PC-3 (cell line): ENCODE measurements at places on chromosomes 3 and 15. TPM values are rescaled to one million over a fixed set of nuclear protein-coding genes. Genes with fewer than 3 reads are reported as not detected.
A peak's percentile ranks its signal among the peaks of the same experiment; 100 is the strongest.

DNA sequence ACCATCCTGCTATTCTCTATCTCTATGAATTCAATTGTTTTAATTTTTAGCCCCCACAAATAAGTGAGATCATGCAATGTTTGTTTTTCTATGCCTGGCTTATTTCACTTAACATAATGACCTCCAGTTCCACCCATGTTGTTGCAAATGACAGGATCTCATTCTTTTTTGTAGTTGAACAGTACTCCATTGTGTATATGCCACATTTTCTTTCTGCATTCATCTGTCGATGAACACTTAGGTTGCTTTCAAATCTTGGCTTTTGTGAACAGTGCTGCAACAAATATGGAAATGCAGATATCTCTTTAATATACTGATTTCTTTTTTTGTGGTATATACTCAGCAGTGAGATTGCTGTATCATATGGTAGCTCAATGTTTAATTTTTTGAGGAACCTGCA is 58.7 kb downstream of the RETNLB start:
- no peak for DNase-seq

DNA sequence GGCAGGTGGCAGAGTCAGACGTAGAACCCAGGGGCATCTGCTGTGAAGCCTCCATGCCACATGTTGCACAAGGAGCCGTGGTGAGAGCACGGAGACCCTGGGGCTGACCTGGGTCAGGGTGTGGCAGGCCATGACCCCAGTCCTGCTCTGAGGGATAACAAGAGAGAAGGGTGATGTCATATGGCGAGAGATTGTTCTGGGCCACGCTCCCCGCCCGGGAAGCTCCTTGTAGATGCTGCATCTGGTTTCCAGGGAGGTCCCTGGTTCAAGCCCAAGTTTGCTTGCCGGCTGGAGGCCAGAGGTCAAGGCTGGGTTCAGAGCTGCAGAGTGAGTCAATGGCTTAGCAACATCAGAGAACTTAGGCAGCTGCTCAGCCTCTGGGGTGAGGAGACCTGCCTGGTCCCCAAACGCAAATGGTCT is 17.3 kb downstream of the FGD5 start:
- no peak for DNase-seq

DNA sequence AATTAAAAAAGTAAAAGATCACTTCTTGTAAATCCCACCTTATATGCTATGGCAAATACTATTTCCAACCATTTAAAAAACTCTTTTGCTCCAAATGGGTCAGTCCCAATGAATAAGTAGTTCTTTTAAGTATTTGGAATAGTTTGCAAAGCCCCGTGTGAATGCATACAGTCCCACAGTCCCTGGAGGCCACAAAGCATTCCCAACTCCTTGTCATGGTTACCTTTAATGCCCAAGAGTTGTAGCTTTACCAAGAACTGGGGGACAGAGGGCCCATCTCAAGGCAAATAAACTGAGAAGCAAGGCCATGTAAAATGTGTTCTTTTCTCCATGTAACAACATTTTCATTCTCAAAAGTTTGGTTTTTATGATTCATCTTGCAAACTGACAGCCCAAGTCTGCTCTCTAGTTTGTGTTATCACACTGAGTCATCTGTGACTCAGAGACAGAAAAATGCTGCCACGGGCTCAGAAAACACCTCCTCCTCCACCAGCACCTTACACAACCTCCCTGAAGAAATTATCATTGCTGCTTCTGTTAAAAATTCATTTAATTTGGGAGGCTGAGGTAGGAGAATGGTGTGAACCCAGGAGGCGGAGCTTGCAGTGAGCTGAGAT is 336.2 kb downstream of the ERC2 start:
- peak; percentile 96 for DNase-seq

GRCh38 chr15:98952381-98952803 is 55.2 kb downstream of the PGPEP1L start:
- DNase-seq, result peak; percentile 40

DNA sequence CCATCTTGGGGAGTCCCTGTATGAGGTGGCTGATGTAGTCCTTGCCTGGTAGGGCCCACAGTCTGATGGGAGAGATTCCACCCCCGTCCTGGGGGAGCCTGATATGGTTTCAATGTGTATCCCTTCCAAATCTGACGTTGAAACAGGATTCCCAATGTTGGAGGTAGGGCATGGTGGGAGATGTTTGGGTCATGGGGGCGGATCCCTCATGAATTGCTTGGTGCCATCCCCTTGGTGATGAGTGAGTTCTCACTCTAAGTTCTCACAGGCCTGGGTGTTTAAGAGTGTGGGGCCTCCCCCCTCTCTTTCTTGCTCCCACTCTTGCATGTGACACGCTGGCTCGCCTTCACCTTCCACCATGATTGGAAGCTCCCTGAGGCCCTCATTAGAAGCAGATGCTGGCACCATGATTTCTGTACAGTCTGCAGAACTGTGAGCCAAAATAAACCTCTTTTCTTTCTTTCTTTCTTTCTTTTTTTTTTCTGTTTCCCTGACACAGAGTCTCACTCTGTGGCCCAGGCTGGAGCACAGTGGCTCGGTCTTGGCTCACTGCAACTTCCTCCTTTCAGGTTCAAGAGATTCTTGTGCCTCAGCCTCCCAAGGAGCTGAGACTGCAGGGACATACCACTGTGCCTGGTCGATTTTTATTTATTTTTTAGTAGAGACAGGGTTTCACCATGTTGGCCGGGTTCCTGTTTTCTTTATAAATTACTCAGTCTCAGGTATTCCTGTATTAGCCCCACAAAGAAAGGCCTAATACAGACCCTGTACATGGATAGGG is 28.6 kb downstream of the ITGA11 start:
- DNase-seq, result no peak

GRCh38 chr3:87498358-87499080 is 222.1 kb upstream of the POU1F1 start:
- peak; percentile 71 for DNase-seq

- DNase-seq, result no peak
These were observed 7.5 kb downstream of the RNF111 start for GRCh38 chr15:58994906-58995453.

DNA sequence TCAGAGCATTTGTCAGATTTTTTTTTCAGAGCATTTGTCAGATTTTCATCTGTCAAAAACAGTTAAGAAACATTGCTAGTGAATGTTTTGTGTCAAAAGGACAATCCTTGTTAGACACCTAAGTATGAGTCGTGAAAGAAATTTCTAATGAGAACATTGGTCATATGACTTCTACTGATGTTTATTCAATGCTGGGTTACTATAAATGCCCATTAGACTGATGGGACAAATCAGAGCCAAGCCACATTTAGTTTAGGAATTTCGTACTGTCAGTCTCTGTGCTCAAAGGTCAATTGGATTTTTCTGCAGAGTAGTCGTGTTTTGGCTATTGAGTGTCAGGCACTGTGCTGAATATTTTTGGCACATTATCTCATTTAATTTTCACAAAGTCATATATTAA is 31.6 kb downstream of the TSC22D2 start:
- peak; percentile 43 for DNase-seq

DNA sequence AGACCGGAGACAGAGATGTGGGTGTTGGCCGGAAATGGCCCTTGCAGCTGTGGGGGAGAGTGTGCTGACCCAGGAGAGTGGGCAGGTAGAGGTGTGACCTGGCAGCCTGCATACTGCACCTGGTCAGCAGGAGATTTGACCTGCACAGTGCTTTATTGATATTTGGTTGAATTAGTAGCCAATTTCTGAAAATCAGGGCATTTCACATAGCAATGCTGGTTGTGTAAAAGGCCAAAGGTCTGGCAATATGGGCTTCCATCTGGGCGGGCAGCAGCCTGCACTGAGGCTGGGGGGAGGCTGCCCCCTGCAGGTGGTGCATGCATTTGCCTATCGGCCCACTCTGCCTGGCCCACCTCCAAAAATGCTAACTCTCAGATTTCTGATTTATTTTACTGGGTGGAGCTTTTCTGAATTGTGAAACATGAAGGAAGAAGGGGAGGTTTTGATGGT is 9.4 kb upstream of the MGLL start:
- peak; percentile 57 for DNase-seq

- DNase-seq, result no peak
These were observed 298.2 kb downstream of the UBE2E2 start for GRCh38 chr3:23501201-23501802.

DNA sequence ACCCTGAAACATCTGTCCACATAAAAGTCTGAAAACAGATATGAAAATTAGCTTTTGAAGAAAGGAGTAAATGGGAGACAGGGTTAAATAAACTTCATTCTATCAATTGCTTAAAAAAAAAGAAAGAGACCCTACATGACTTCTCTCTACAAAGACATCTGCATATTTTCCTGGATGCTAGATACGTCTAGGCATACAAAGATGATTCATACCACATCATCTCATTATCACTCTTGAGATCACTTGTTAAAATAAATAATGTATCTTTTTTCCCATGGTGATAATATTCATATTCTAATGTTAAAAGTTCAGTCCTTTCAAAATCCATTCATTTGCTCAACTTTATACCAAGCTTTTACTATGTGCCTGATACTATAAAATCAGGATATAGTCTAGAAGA is 295.8 kb downstream of the MAGI1 start:
- no peak for DNase-seq

DNA sequence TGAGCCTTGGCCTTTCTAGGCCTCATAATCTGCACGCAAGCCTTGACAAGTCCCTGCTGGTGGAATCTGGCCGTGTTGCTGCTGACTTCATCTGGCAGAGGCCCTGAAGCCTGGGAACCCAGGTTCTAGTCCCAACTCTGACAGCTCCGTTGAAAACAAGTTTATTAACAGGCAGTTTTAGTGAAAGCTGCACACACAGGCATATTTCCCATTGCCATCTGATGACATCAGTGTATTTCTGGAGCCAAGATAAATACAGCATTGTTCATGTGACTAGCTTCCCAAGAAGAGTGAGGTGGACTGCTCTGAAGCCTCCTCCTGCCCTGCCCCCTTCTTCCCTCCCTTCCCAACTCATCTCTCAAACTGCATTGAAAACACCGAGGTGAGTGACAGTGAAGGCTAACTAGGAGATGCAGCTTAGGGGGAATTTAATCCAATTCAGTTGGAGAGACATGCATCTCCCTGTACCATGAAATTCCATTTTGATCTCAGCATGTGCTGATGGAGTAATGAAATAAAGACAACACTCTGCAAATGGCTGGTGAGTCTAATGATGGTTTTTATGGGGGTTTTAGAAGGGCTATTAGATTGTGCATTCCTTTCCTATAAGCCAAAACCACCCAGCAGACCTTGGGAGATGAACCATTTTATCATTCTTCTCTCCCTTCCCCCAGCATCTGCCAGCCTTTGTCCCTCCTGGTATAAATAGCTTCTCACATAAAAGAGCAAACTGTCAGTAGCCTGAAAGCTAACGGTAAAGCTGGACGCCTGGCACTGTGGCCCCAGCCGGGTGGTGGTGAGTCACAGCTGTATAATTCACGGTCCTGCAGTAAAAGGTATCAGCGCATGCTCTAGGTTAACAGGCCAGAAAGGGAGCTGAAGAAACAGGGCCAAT is 38.0 kb downstream of the PRICKLE2 start:
- peak; percentile 74 for DNase-seq

DNA sequence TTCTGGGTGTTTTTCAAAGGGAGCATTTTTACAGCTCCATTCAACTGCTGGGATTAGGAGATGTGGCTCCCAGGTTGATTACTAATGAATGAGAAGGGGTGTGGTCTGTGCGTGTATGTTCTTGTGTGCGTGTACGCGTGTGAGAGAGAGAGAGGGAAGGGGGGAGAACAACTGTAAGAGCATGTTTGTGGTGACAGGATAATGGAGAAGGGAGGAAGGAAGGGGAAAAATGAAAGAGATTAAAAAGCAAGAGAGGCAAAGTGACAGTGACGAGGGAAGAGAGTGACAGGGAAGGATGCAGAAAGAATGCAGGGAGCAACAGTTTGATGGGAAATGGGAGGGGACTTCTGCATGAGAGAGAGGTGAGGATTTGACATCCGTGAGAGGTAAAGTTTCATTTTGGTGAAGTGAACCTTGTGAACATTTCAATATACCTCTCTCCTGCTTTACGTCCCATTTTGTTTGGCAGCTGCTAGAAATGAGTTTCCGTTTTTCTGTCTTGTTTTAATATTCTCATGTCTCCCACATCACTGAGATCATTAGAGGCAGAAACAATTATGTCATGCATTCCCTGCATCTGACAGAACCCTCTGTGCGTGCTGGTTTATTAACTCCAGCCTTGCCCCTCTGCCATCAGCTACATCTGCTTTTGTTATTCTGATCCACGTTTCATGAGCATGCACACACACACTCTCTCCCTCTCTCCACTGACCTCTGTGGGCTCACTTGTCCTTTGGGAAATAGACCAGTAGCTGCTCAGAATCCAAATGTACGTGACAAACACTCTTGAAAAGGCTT is 161.6 kb downstream of the GAP43 start:
- DNase-seq, result peak; percentile 26

DNA sequence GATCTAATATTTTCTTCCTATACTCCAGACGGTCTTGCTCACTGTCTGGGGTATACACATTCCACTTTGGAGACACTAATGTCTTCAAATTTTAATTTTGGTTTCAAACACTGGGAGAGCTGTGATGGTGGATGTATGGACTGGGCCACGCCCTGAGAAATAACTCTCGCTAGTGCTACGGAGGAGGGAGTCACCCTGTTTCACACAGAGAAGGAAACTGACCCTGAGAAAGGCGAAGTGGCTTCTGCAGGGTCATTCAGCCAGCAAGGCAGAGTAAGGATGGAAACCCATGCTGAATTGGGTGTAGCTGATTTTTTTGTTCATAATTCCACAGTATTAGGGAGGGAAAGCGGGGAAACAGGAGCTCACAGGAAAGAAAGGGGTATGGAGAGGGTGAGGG is 8.6 kb upstream of the SKIC8 start:
- no peak for DNase-seq

DNA sequence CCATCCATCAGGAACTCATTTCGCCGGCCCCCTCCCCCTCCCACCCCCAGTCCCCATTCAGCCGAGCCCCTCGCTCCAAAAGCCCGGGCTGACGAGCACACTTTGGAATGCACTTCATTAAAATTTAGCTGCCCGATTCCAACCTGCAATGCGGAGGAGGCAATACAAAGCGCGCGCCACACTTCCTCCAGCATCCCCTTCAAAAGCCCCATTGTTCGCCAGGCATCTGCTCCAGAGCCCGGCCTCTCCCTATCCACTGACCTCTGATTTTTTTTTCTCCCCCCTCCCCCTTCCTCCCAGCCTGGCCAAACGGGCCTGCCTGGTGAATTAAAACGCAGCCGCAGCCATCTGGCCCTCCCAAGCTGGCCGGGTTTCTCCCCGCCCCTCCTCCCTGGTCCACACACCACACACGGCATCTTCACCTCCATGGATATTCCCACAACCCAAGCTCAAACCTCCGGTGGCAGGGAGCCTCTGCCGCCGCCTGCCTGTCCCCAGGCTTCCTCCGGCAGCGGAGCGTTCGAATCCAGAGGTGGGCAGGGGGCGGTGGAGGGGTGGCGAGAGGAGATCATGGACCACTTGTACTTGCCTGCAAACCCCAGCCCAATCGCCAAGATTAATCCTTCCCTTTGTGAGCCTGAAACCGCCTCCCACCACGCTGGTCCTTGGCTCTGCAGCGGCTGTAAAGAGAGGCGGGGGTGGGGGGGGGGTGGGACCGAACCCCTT is 441.3 kb downstream of the MAGI1 start:
- DNase-seq, result no peak

- DNase-seq, result peak; percentile 54
These were observed 319.6 kb upstream of the TBC1D5 start for GRCh38 chr3:18061737-18062656.

Gene CYP19A1
- total RNA-seq, result not detected in 2 replicates

Gene CKMT1A
- 1.7 and 4.4 TPM in 2 replicates for total RNA-seq

Gene TRIM71
- total RNA-seq, result 0.11 and 0.17 TPM in 2 replicates

Gene CMTM8
- 1.4 and 5.2 TPM in 2 replicates for total RNA-seq

Gene MOBP
- total RNA-seq, result not detected in 2 replicates

Gene PIGZ
- 1.6 and 3.7 TPM in 2 replicates for total RNA-seq

Gene C3orf20
- not detected in 2 replicates for total RNA-seq

Gene PRR20G
- total RNA-seq, result not detected in 2 replicates

Gene FBXO40
- not detected in 2 replicates for total RNA-seq

Gene P3H2
- total RNA-seq, result 4.5 and 11.4 TPM in 2 replicates

Gene ZCWPW2
- not detected in 2 replicates for total RNA-seq

Gene FETUB
- not detected in 2 replicates for total RNA-seq
